ENCODE measurements at places on chromosomes 5 and 9.

GRCh38 chr9:6758498-6759184, 868 bp downstream of the KDM4C start:
- no peak for DNase-seq

DNA sequence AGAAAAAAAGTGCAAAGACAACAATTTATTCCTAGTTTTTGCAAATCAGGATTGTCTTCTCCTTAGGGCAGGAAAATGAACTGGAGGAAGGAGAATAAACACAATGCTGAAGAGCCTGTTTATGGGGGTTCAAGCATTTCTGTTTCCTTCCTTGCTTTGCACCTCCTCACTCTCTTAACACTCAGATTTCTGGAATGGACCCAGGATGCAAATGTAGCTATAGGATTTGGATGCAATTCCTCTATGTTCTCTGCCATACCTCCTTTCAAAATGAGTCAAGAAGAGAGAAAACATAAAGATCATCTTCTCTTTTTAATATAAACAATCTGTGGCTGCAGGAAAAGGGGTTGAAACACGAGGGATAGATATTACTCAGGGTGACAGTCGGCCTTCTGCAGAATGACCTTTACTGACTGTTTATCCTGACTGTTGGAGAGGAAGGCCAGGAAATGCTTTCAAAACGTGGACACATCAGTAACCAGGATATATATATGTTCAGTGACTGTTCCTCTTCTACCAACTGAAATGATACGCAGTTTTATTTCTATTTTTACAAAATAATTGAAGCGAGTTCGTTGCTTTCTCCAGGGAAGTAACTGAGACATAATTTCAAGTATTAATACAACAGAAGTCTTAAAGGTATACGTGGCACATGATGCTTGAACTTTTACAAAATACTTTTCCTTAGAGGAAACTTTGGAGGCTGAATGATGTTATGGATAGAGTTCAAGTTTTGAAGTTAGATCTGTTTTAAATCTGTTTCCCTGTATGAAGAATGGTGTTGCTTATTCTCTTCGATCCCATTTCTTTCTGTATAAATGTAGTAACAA, 44.4 kb downstream of the ACTBL2 start:
- DNase-seq: peak; percentile 81

DNA sequence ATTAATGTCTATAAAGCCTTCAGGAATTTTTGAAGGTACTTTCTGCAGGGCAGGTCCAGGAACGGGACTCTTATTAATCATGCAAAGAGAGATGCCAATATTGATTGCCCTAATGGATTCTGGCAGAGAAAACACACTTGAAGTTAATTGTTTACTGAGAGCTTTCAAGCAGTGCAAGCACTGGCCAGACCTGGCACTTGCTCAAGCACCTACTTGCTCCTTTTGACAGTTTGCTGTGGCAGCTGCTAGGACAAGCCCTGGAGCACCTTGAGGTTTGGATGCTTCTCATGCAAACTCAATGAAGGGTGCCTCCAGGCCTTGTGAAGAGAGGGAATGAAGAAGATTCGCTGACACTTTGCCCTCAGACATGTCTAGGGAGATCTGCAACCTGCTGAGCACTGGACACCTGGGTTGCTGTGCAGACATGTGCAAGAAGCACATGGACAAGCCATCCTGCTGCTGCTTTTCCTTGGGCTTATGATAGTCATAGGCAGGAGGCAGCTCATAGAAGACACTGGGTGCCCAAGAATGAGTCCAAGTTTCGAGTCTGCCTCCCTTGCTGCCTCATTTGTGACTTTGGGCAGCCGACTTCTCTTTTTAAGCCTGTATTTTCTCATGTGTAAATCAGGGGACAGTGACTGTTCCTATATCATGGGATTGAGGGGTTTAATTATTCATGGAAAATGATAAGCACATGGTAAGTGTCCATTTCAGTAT, 88.8 kb upstream of the EQTN start:
- no peak for DNase-seq

- DNase-seq: no peak
Observed at GRCh38 chr5:1923766-1924165, 41.0 kb upstream of the IRX4 start.

- DNase-seq: peak; percentile 63
Observed at GRCh38 chr9:35051069-35051967, 21.1 kb downstream of the VCP start.

DNA sequence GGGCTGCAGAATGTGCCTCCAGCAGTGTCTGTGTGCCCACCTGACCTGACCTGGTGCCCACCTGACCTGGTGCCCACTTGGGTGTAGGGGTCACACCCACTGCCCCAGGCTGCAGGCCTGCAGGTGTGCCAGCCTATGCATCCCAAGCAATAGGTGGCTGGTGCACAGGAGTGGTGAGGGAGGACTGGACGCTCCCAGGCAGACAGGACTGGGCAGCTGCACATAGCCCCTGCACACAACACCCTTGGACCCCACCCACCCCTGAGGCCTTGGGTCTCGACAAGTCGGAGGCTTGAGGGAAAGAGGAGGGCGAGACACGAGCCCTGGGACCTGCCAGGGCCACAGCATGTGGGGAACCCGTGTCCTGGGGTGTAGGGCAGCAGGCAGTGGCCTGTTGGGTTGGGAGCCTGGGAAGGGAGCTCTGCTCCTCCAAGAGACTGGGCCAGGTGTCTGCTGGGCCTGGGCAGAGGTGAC, 10.8 kb upstream of the NRARP start:
- DNase-seq: no peak

DNA sequence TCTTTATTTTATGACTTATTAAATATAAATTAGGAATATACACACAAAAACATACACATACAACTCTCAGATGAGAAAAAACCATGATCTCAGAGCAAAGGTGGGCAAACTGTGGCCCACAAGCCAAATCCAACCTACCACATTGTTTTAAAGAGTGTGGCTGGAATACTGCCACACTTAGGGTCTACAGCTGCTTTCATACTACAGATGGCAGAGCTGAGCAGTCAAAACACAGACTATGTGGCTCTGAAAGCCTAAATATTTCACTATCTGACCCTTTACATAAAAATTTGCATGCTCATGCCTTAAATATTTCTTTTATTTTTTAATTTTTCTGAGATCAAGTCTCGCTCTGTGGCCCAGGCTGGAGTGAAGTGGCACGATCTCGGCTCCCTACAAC, 28.3 kb downstream of the LEAP2 start:
- no peak for DNase-seq

GRCh38 chr5:176843673-176844072, 33.3 kb downstream of the UNC5A start:
- DNase-seq: no peak
